Endothelial cell (in vitro differentiated cells): ENCODE measurements at places on chromosomes 3 and 15. TPM values are rescaled to one million over a fixed set of nuclear protein-coding genes. Genes with fewer than 3 reads are reported as not detected.

Gene SPSB4
- total RNA-seq = 1.2 TPM

DNA sequence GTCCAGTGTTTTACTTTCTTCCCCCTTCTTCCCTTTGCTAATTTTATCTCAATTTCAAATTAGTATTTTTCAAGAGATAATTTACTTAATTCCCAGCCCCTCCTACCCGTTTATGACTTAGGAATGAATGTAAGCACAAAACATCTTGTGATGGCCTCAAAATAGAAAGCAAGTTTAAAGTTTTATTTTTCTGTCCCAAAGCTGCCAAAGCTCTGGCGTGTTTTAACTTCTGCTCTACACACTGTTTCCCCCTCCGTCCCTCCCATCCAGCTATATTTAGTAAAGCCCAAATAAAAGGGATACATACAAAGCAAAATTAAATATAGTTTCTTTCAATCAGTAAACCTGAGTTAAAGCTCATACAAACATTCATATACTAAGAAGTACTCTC is 59.9 kb downstream of the IGF2BP2 start:
- peaks cover 2% of the 10 kb centered on the region for H3K27me3 ChIP-seq
- no peak for DNase-seq
- no peak overlapping the region for H3K4me3 ChIP-seq
- H3K27ac ChIP-seq = peak overlapping the region; percentile 85

DNA sequence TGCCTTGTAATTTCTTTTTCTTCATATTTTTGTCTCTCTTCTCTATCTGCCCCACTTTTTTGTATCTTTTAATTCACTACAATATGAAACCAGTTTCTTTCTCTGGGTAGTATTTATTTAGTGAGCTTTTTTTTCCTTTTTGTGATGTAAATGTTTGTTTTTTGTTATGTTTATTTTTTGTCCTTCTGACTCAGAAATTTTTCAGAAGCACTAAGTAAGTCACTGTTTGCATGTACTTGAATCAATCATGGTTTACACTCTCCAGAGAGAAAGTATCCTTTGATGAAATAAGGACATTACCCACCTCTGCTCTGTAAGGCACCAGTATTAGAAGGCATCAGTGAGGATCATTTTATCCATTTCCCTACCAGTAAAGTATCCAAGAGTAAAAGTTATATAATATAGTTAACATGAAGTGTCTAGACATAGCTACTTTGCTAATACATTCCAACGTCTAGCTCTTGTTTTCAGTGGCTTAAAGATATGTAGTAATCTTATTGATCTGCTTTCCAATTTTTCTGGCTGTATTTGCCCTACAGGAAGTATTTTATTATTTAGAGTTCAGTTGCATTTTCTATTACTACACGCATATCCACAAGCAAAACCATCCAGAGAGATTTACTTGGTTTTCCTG is 25.4 kb downstream of the FILIP1L start:
- DNase-seq = no peak
- H3K4me3 ChIP-seq = no peak overlapping the region
- no peaks in the 10 kb centered on the region for H3K36me3 ChIP-seq

GRCh38 chr3:181999314-181999713 is 287.6 kb downstream of the SOX2 start:
- H3K36me3 ChIP-seq = no peaks in the 10 kb centered on the region
- no peak overlapping the region for H3K27ac ChIP-seq
- H3K4me1 ChIP-seq = peaks cover 5% of the 10 kb centered on the region
- peaks cover 2% of the 10 kb centered on the region for H3K27me3 ChIP-seq
- no peak for DNase-seq

Gene FBLN2
- 10.5 TPM for total RNA-seq

Gene RCN2
- total RNA-seq = 76.1 TPM

GRCh38 chr3:39970982-39971381 is 161.6 kb downstream of the MYRIP start:
- H3K27me3 ChIP-seq = no peaks in the 10 kb centered on the region
- H3K4me3 ChIP-seq = no peak overlapping the region
- no peak for DNase-seq
- H3K27ac ChIP-seq = no peak overlapping the region
